Activated naive CD4-positive, alpha-beta T cell treated with anti-CD3 and anti-CD28 coated beads, Interleukin-2, amount 50 U/mL, for 72 hours (primary cell): ENCODE measurements at places on chromosomes 11 and 22. TPM values are rescaled to one million over a fixed set of nuclear protein-coding genes. Genes with fewer than 3 reads are reported as not detected.

- no peak for DNase-seq
These were observed 40.4 kb downstream of the SMIM38 start for GRCh38 chr11:69195824-69196782.

The RBMXL2 gene
- total RNA-seq = not detected

DNA sequence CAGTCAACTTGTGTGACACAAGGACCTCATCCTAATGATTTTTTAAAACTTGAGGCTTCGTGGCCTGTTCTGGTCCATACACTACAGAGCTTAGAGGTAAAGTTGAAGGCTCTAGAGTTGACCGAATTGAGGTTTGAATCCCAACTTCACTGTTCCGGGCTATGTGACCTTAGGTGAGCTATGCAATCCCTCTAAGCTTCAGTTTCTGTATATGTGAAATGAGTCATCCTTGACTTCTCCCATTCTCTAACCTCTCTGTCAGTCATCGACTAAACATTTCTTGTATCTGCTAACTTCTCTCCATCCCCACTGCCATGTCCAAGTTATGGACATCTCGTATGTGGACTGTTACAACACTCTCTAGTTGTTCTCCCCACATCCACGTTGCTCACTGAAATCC lies 178.2 kb upstream of the TMEM45B start:
- peak; percentile 19 for DNase-seq

The OR6T1 gene
- total RNA-seq = not detected

The TSGA10IP gene
- total RNA-seq = not detected

DNA sequence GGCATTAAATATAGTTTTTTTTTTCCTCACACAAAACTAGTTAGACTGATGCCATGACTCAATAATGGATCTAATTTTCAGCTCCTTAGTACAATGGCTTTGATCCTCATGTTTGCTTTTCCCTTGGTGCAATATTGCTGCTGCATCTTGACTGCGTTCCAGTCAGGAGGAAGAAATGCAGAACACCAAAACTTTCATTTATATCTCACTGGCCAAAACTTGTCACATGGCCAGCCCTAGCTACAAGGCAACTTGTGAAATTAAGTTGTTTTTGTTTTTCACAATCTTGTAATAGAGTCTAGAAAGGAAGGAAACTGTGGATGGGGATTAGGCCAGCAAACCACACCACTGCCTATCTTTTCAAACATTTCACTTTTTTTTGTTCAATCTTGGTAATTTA lies 36.7 kb downstream of the SMC1B start:
- no peak for DNase-seq

DNA sequence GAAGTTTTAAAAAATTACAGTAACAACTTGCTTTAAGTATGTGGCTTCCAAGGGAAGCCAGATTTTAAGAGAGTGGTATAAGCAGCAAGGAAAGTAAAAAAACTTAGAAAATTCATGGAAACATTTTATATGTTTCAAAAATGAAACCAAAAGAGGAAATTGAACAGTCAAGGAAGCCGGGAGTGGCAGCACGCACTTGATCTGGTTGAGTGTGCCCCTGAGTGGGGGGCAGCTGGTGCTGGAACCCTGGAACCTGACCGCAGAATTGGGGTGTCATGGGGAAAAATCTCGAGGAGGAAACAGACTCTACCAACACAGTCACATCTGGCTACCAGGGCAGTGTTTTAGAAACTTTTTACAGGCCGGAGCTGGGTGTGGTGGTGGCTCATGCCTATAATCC lies 14.0 kb downstream of the MICALL1 start:
- DNase-seq = no peak

DNA sequence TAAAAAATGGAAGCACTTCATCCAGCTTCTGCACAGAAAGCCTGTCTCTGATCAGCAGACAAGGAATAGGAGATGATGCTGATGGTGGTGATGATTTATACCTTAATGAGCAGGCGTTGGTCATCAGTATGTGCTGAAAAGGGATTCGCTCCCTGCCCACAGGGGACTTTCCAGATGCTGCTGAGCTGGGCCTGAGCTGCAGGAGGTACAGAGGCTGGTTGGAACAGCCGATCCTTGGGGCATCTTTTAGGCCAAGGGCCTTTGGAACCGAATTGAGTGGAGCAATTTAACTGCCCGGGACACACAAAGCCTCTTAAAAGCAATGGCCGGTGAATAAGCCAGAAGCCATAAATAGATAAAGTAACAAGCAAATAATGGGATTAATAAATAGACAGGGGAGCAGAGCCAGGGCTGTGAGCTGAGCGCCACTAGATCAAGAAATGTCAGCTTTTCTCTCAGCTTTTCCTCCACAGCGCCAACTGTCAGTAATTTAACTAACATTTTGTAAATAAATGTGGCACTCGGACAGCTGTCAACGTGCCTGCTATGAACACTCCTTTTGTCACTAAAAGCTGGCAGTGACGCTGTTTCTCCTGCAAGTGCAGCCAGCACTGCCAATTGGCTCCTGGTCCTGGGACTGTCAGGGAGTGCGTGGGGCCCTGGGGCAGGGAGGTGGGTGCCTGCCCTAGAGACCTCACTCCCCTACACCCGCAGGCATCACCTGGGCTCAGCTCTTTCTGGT lies 562.3 kb downstream of the NTM start:
- DNase-seq = no peak

- DNase-seq = no peak
These were observed 188.2 kb downstream of the METTL15 start for GRCh38 chr11:28296426-28296825.

DNA sequence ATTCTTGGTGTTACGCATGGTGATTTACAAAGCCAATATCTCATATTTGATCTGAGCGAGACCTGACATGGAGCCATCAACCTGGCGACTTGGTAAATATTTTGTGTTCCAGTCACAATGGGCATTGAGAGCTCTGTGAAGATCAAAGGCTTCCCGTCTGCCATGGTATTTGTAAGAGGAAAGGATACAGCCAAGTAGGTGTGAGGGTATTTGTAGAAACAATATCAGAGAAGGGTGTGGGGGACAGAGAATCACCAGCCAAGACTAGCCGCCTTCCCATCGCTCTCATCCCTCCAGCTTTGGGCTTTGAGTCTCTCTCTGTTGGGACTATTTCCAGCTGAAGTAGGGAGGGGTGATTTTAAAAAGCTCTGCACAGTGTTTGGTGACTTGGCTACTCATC lies 173.4 kb upstream of the BDNF start:
- no peak for DNase-seq
